ENCODE measurements at places on chromosomes 16 and 17.

DNA sequence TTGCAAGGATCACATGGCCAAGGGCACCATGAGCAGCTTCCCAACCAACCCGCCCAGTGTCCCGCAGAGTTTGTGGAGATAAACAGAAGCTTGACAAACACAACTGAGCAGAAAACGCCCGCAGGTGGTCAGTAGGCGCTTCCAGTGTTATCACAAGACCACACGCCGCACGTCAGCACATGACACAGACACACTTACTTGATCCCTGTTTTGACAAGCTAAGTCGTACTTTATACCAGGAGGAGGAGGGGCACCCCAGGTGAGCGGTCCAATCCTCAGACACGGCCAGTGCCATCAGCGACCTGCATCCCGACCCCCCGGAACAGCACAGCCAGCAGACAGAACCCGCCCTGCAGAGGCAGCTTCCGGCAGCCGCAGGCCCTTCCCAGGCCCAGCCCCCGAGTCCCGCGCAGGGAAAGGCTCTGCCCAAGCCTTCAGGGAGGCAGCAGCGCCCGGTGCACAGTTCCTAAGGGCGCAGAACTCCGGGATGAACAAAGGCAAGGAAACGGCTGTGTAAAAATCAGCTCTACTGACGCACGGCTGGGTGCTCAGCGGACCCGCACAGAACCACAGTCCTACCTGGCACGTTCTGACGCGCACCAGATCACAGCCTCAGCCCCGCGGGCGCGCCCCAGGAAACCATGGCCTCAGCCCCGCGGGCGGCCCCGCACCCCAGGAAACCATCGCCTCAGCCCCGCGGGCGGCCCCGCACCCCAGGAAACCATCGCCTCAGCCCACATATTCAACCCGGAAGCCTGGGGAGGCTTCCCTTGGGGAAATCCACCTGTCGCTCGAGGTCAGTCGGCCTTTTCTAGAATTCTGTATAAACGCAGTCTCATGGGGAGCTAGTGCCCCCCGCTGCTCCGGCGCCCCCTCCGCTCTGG, 27.8 kb downstream of the AXIN1 start:
- DNase-seq, result no peak

DNA sequence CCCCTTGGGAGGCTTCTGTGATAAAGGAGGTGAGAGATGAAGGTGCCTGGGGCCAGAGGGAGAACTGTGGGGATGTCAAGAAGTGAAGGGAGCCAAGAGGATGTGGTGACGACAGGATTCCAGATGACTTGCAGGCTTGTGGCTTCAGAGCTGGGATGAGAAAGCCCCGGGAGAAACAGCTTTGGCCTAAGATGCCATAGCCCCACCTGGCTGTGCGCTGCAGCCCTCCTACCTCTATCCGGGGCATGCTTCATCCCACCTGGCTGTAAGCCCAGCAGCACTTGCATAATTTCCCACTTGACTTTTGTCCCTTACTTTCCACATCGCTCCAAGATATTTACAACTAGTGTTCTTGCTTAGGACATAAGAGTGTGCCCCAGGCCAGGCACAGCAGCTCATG, 29.3 kb downstream of the GINS3 start:
- peak; percentile 30 for DNase-seq

DNA sequence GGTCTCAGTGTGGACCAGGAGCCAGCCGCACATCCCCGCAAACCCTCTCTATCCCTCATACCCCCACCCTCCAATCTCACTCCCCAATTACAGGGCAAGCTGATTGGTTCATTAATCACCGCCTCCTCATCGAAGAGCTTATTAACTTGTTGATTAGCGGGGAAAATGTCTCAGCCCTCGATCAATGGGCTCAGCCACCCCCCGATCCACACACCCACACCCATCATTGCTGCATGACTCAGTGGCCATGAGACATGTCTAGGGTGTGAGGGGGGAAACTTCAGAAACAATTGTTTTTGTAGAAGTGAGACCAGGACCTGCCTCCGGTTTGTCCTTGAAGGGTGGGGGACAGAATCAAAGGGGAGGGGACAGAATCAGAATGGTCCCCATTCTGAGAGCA, 2.5 kb upstream of the PYY start:
- DNase-seq, result no peak

DNA sequence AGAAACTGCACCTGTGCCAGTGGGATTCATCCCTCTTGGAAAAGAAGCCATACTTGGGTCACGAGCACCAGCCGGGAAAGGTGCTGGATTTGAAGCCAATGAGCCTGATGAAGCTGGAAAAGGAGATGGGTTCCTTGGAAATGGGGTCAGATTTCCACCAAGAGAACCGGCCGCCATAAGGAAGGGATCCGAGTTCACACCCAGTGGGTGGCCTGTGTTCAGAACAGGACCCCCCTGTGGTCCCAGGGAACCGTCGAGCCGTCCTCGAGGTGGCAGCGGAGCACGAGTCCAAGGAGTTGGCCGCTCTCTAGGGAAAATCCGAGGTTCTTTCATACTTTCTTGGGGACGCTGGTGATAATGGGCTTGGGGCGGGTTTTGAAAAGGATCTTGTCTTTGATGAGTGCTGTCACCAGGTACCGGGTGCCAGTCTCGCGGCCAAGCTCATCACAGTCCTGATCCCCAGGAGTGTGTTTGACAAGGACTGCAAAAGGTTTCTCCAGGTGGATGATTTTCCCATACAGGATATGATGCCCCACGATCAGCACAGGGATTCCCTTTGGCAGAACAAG, 12.2 kb downstream of the CHTF8 start:
- no peak for DNase-seq

Data from NCI-H2171 (cell line).